SK-N-SH (cell line): ENCODE measurements at places on chromosomes 12 and 14. TPM values are rescaled to one million over a fixed set of nuclear protein-coding genes. Genes with fewer than 3 reads are reported as not detected.

CCDC175 gene
- not detected in 2 replicates for polyA plus RNA-seq

SIX1 gene
- polyA plus RNA-seq = 31.2 and 52.1 TPM in 2 replicates

DNAL1 gene
- polyA plus RNA-seq = 2.6 and 3.6 TPM in 2 replicates

PLA2G1B gene
- polyA plus RNA-seq = not detected in 2 replicates

FSCB gene
- polyA plus RNA-seq = not detected in 2 replicates

ATG2B gene
- polyA plus RNA-seq = 5.8 and 7.5 TPM in 2 replicates

GRCh38 chr12:1584326-1584725, 10.1 kb downstream of the FBXL14 start:
- H3K36me3 ChIP-seq = no peaks in the 10 kb centered on the region
- H3K27ac ChIP-seq = no peak overlapping the region
- no peak overlapping the region for H3K4me3 ChIP-seq

GRCh38 chr12:6942331-6942665, 1.3 kb upstream of the RNU7-1 start:
- no peaks in the 10 kb centered on the region for H3K27me3 ChIP-seq
- peak overlapping the region; percentile 98; the same call in 1 of the 2 replicates for H3K27ac ChIP-seq
- no peak overlapping the region for H3K4me3 ChIP-seq
- peaks cover 32% of the 10 kb centered on the region for H3K36me3 ChIP-seq

DNA sequence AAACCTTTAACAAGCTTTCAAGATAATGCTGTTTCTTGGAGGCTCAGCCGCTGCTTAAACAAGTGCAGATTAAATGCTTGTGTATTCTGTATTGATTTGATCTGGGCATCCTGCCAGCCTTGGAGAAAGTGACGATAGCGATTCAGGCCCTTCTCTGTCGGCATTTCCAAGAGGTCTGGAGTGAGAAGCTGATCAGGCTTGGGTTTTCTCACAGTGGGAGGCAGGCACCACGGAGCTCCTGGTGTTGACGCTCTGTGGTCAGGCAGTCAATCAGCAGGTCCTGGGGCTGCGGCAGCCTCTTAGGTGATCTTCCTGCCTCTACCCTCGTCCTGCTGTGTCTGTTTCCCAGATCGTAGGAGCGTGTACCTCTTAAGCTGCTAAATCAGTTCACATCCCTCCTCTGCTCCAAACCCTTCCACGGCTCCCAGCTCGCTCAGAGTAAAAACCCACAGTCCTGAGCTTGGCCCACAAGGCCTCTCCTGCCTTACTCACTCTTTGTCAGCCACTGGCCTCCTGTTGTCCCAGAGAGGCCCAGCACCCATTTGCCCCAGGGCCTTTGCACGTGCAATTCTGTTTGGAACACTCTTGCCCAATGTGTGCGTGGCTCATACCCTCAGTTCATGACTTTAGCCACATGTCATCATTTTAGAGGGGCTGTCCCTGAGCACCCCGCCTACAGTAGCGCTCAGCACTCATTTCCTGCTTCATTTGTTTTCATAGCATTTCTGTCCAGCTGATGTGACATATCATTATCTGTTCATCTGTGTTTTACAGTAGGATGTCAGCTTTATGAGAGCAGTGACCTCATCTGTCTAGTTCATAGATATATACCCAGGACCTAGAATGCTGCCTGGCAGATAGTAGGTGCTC, 155.4 kb downstream of the AACS start:
- DNase-seq = no peak
- H3K4me3 ChIP-seq = no peak overlapping the region
- no peaks in the 10 kb centered on the region for H3K4me1 ChIP-seq
- H3K36me3 ChIP-seq = no peaks in the 10 kb centered on the region
- H3K27ac ChIP-seq = no peak overlapping the region

- no peaks in the 10 kb centered on the region for H3K27me3 ChIP-seq
- no peak overlapping the region for H3K4me3 ChIP-seq
- no peaks in the 10 kb centered on the region for H3K4me1 ChIP-seq
- no peak overlapping the region for H3K27ac ChIP-seq
- DNase-seq = no peak
- H3K36me3 ChIP-seq = no peaks in the 10 kb centered on the region
Observed at GRCh38 chr12:98229540-98229924, 285.9 kb upstream of the TMPO start.

DNA sequence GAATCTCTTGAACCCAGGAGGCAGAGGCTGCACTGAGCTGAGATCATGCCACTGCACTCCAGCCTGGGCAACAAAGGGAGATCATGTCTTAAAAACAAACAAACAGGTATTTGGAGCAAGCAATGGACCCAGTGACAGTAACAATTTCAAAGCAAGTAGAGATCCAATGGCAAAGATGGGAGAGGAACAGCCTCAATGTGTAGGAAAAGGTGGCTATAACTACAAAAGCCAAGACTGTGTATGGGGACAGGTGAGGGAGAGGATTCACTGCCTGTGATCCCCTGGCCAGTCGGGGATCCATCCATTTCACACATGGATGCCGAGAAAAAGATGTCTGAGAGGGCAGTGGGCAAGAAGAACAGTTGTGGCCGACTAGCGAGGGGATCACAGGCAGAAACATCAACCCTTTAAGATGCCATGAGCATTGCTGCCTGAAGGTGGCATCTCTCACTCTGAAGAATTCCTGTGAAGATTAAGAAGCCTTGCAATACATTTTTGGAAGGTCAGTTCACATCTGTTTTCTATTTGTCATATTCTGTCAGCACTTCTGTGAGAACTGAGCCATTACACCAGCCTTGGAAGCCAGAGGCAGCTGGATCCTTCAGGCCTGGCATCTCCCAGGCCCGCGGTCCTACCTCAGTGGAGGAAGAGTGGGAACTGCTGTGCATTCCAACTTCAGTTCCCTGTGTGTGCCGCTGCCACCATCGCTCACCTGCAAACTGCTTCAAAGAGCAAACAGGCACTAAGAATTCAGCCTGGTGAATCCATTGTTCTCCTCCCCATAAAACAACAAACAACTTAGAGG, 54.5 kb upstream of the FRS2 start:
- no peaks in the 10 kb centered on the region for H3K36me3 ChIP-seq
- peak overlapping the region; percentile 64 for H3K27ac ChIP-seq
- no peak overlapping the region for H3K4me3 ChIP-seq
- peak; percentile 55 for DNase-seq

DNA sequence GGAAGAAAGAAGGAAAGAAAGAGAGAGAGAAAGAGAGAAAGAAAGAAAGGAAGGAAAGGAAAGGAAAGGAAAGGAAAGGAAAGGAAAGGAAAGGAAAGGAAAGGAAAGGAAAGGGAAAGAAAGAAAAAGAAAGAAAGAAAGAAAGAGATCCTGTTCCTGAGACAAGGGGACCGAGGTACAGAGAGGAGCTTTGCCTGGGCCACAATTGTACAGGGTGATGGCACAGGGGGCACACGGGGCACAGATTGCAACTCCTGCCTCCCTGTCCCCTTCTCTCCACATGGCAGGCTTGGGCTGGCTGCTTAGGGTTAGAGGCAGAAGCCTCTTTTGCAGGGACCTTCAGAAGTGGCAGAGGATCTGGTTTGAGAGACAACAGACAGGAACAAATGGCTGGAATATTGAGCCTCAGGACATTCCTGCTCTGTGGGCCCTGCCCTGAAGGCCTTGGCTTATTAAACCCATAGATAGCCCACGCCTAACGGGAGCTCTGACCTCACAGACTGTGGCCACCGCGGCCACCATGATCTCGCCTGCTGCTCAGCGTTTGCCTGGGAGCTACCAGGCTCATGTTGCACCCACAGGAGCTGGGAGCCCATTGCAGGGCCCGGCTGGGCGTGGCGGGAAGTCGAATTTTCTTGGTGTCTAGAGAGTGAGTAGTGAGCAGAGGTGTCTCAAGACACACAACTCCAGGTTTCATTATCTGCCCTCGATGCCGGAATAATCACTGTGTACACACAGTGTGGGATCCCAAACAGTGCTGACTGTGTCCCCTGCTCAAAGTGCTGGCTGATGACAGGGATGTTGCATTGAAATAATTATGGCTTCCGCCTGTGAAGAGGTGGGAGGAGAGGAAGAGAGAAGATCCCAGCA, 147.9 kb upstream of the NCOR2 start:
- DNase-seq = no peak
- no peaks in the 10 kb centered on the region for H3K36me3 ChIP-seq
- H3K27me3 ChIP-seq = no peaks in the 10 kb centered on the region

DNA sequence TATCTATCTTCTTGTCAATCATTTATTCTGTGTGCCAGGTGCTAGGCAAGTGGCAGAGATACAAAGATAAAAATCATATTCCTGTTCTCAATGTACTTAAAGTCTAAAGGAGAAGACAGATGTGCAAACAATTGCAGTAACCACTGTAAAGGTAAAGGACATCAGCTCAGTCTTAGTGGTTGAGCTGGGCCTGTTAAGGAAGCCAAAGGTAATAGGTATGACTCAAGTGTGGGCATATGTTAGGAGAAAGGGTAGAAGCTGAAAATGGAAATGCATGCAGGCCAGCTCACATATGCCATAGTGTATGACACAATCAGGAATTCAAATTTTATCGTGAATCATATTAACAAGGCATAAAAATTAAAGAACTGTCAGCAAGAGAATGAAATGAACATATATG, 49.8 kb downstream of the FAR2 start:
- no peaks in the 10 kb centered on the region for H3K27me3 ChIP-seq
- no peaks in the 10 kb centered on the region for H3K36me3 ChIP-seq
- no peak overlapping the region for H3K27ac ChIP-seq
- H3K4me1 ChIP-seq = no peaks in the 10 kb centered on the region
- H3K4me3 ChIP-seq = no peak overlapping the region
- no peak for DNase-seq

DNA sequence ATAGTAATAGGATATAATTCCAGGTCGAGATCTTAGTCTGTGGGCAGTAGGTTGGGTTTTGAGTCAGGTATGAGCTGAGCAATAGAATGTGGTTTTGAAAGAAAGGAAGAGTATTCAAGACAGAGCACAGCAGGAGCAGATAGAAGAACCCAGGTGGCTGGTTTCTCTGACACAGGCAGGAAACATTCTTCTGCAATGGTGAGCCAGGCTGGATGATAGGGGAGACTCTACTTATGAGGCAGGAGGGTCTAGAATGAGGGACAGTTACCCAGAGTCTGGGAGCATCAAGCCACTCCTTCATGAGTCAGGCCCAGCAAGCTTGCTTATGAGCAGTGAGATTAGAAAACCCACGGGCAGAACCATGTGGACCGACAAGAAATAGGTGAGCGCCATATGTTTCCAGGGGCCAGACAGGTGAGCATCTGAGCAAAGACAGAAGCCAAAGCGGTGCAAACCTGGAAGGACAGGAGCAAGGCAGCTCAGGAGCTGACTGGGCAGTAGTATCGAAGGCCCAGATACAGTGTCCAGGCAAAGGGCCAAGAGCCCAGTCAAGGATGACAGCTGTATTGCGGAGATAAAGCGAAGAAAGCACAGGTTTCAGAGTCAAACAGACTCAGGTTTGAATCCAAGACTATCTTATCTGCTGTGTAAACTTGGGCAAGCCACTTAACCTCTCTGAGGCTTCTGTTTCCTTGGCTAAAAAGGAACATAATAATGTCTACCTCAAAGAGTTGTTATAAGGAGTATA, 22.5 kb upstream of the PCNX1 start:
- H3K4me3 ChIP-seq = no peak overlapping the region
- no peaks in the 10 kb centered on the region for H3K36me3 ChIP-seq
- H3K4me1 ChIP-seq = peaks cover 61% of the 10 kb centered on the region
- no peaks in the 10 kb centered on the region for H3K27me3 ChIP-seq

DNA sequence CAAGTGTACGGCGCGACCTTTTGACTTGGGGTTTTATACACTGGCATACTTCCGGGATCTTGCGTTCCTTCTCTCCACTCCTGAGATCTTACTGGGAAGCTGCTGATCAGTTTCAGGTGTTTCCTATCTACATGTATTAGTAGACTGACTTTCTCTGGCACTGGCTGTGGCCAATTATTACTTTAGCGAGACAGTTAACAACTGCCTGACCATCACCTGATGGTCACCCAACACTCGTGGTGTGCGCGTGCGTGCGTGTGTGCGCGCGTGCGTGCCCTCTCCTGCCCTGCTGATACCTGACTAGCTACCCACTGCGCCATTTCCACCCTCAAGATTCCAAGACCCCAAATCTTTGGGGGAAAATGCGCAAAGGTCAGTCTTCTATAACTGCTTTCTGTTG, 249.9 kb downstream of the AEBP2 start:
- H3K4me1 ChIP-seq = no peaks in the 10 kb centered on the region; the same call in 1 of the 2 replicates
- DNase-seq = no peak
- no peak overlapping the region for H3K4me3 ChIP-seq
- no peaks in the 10 kb centered on the region for H3K36me3 ChIP-seq
- no peak overlapping the region for H3K27ac ChIP-seq
- no peaks in the 10 kb centered on the region for H3K27me3 ChIP-seq

- H3K4me1 ChIP-seq = no peaks in the 10 kb centered on the region
- DNase-seq = no peak
- no peak overlapping the region for H3K4me3 ChIP-seq
- H3K27me3 ChIP-seq = no peaks in the 10 kb centered on the region
- H3K36me3 ChIP-seq = no peaks in the 10 kb centered on the region
Observed at GRCh38 chr12:129231491-129231890, 378.2 kb downstream of the GLT1D1 start.

DNA sequence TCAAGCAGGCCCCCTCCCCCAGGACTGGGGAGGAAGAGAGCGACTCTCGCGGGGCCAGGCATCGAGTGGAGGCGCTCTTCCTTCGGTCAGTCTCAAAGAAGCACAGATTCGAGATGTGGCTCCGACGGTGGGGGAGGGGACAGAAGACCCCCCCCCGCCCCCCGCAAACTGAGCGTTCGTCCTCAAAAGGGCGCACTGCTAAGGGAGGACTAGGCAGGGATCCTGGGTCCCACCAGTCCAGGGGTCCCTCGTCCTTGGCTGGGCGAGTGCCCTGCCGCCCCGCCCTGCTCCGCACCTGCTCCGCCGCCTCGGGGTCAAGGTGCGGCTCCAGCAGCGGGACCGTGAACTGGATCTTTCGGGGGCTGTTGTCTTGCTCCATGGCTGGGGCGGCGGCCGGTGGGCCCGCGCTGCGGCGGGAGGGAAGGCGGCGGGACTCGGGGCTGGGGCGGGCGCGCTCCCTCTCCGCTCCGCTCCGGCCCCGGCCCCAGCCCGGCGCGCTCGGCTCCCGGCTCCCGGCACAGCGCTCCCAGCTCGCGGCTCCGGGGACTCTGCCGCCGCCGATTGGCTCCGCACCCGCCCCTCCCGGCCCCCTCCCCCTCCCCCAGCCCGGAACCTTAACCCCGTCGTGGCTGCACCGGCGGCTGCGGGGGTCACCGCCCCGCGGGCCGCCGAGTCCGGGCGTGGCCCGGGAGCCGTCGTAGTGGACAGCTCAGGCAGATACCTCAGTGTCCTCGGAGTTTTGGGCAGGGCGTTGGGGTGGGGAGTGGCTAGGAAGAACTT, at the start of gene PPP1R1A:
Gene PPP1R1A (minus strand): TSS at position 550 of the 780 bp plus-strand sequence. CDS start 171 bp downstream, at position 379.
- no peak within 1 kb of the TSS for H3K4me3 ChIP-seq
- H3K4me1 ChIP-seq = no peaks in the 10 kb centered on the region
- H3K27me3 ChIP-seq = peaks cover 82% of the 10 kb centered on the region
- no peak within 1 kb of the TSS for H3K27ac ChIP-seq
- H3K36me3 ChIP-seq = no peaks in the 10 kb centered on the region
- DNase-seq = peak; percentile 51

- no peak overlapping the region for H3K27ac ChIP-seq
- no peak for DNase-seq
- H3K4me1 ChIP-seq = no peaks in the 10 kb centered on the region; the same call in 1 of the 2 replicates
- H3K36me3 ChIP-seq = peaks cover 1% of the 10 kb centered on the region
Observed at GRCh38 chr12:4483885-4484823, 38.5 kb upstream of the FGF6 start.
